A549 treated with CORT108297 at 1 μM for 4 hours (cell line): ENCODE measurements at places on chromosomes 3 and 15. TPM values are rescaled to one million over a fixed set of nuclear protein-coding genes. Genes with fewer than 3 reads are reported as not detected.

The ZNF774 gene
- 0.53 to 1.0 TPM (median 0.61 TPM) in 5 replicates for total RNA-seq

The REC114 gene
- total RNA-seq, result 0.17 TPM in 1 of 5 replicates, not detected in the others

The FSIP1 gene
- total RNA-seq, result 0.49 to 0.74 TPM (median 0.61 TPM) in 5 replicates

The RYK gene
- total RNA-seq, result 26.1 to 37.5 TPM (median 29.5 TPM) in 5 replicates

The CCDC191 gene
- total RNA-seq, result 1.7 to 2.5 TPM (median 2.0 TPM) in 5 replicates

The STAC gene
- total RNA-seq, result 2.1 to 2.7 TPM (median 2.4 TPM) in 5 replicates

The OR5K2 gene
- not detected in 5 replicates for total RNA-seq

The PPP1R14D gene
- 0.10 to 0.28 TPM in 2 of 5 replicates, not detected in the others for total RNA-seq

The EOMES gene
- total RNA-seq, result 0.95 to 1.6 TPM (median 1.1 TPM) in 5 replicates

The COL6A5 gene
- total RNA-seq, result not detected in 5 replicates
